ENCODE measurements at places on chromosomes 4 and X.

DNA sequence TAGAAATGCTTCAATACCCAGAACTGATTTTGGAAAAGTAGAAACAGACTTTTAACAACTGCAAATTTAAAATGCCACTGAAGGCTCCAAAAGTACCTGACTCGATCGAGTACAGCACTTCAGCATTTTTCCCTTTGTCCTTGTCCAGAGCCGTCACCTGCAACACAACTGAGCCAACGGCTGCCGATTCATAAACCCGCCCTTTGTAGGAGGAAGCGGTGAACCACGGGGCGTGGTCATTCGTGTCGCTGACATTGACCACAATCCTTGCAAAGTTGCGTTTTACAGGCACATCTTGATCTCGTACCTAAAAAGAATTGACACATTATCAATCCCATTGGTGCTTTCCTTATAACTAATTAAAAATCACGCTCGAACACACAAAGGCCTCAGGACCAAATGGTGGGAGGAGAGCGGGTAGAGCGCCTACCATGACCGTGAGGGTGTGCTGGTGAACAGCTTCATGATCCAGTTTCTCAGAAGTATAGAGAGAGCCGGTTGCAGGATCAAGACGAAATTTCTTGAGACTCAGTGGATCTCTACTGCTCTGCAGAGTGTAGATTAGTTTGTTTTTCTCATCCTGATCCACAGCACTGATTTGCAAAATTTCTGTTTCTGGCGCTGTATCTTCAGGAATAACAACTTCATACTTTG, 72.8 kb upstream of the MTNR1A start:
- peak; percentile 71 for DNase-seq

DNA sequence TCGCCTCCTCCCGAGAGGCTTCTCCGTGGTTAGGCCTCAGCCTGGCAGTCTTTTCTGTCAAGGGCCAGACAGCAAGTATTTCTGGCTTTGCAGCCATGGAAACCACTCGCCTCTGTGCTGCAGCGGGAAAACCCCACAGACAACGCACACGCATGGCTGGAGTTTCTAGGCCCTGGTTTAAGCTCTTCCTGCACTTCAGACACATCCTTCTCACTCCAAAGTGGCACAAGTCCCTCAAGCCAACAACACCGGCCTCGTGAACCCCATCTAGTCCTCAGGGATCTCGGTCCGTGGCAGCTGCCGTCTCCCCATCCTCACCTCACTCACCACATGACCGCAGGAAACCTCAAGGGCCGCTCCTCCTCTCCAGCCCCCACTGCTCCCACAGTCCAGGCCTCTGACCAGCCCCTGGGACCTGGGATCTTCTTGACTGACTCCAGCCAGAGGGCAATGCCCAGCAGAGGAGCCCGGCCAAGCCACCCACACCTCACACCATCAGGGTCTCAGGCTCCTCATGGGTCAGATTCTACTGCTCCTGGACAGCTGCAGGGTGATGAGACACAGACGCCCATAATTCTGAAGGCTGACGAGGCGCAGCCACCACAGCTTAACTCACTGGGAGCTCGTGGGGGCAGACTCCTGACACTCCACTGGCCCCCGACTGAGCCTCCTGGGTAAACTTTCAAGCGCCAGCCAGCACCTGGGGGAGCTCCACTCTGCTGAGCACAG, 21.7 kb downstream of the LETM1 start:
- no peak for DNase-seq

- no peak for DNase-seq
Observed at GRCh38 chr4:70902577-70903290, 565 bp downstream of the MOB1B start.

DNA sequence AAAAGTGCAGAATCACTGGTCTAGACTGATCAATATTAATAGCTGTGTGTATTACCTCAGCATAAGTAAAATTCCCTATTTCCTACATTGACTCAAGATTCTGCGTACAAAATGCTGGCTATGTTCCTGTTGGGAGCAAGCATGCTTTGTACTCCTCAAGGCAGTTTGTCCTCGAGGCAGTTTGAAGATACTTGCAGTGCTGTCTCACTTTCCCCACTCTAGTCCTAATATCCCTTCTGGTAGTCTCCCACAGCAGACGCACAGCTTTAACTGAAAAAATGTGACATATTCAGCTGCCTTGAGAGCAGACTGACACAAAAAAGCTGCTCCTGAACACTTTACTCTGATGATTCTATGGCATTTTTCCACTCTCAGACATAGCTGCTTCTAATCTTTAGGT, 12.9 kb upstream of the MAGEA10 start:
- no peak for DNase-seq

DNA sequence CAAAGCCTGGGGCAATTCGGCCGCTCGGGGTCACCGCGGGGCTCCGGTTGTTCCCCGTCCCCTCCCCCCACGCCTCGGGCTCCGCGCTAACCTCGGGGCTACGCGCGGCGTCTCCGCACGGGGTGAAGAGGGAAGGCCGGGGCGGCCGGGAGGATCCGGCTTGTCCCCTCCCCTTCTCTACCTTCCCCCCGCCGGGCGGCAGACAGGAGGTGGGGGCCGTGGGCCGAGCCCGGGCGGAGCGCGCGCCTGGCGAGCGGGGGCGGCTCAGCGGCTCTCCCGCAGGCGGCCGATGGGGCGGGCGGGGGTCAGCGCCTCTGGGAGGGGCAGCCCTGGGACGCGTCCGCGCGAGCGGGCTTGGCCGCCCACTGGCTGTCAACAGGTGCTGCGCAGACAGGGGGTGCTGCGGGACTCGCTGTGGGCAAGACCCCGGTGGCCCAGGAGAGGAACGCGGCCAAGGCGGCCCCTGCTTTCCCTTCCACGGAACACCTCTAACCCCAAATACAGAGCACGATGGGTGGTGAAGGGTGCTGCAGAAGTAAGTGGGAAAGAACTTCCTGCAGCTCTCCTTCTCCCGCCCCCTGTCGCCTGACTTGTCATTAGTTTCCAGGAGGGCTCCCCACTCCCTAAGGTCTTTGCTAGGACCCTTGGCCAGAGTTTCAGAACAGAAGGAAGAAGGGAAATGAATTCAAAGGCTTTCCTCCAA, at the start of gene PDGFC:
Gene PDGFC (minus strand): TSS at position 124 of the 703 bp plus-strand sequence. CDS start 896 bp downstream, outside the sequence.
- peak; percentile 38 for DNase-seq

DNA sequence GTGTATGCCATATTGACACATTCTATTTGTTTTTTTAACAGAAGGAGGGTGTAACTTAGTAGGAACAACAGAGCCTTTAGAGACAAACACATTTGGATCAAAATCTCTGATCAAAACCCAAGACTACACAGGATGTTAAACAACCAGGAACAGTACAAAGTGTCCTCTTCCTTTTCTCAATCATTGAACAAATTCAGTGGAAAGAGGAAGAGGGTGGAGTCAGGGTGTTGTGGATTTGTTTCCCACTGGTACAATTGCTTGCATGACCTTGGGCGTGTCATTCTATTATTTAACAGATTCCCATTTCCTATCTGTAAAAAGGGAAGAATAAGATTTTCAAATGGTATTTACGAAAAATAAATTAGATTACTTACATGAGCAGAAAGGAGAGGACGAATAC, 1162.8 kb upstream of the PRKX start:
- DNase-seq: no peak

DNA sequence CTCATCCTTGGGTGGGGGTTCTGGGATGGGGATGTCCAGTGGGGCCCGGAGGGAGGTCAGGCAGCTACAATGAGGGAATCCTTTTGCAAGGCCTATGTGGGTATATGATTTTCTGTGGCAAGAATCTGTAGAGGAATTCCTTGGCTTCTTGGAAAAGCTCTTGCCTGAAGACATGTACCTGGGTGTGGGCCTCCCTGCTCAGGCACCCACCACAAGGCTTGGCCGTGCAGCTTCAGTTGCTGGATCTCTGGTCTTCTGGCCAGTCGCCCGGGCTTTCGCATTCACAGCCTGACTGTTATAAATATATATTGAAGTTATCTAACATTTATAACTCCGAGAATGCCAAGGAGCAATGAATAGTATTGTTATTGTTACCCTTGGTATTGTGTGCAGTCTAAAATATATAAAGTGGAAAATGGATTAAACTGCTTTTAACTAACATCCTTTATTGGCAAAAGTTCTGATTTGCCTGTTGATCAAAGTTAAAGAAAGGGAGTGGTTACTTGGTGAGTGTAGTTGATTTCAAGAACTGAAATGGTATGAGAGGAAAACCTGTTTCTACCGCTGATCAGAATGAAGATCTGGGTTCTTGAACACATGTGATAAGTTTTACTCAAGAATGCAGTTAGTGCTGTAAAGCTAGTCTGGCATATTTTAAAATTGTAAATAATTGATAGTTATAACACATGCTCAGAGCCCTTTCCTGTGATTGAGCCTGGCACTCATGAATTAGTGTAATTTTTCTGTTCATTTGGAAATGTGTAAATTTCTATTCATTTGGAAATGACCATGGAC, 36.0 kb downstream of the PTTG2 start:
- no peak for DNase-seq

GRCh38 chr4:168648929-168649328, 152.1 kb downstream of the PALLD start:
- DNase-seq: no peak

- DNase-seq: no peak
Observed at GRCh38 chr4:47784222-47784621, 53.6 kb downstream of the CORIN start.

DNA sequence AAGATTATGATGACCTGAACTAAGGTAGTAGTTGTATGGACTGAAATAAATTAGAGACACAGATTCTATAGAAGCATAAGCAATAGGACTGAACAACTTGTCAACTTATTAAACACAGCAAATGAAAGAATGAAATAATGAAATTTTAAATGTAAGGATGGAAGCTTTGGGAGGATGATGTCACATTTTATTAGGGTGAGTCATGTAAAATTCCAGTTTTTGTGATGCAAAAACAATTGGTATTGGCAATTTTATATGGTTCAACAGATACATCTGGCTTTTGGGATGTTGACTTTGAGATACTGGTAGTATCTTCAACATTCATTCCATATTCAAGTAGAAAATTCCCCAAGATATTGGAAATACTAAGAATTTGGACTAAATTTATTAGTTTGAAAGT, 72.7 kb upstream of the IL15 start:
- no peak for DNase-seq

DNA sequence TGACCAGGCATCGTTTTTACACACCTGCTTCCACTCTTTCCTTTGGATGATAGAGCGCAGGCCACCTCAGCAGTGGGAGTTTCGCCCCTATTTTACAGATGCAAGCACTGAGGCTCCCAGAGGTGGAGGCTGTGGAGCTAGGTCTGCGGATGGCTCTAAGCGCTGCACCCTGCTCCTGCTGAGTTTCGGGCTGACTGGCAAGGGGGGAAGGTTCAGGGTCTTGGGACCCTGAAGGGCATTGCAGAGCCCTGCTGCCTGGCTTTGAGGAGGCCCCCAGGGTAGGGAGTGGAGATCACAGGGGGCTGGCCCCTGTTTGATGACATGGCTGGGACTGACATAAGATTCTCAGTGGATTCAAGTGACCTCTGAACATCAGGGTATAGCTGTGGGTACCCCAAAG, 62.8 kb upstream of the NKX1-1 start:
- no peak for DNase-seq

DNA sequence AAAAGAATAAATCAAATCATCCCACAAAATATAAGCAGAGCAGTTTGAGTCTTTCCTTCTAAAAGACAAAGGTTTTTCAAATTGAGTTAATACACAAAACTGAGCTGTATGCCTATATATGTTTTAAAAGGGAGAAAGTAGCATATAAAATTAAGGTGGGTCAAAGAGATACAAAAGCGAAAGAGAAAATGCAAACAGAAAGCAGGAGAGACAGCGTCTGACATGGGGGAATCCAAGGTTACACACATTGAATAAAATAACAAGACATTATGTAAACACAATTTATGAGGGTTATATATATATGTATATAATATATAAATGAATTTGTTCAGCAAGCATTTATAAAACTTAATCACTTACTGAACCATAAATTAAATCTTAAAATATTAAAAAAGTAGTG, 276.1 kb upstream of the LCORL start:
- DNase-seq: no peak

- no peak for DNase-seq
Observed at GRCh38 chrX:53442322-53442631, 8.1 kb upstream of the HSD17B10 start.

DNA sequence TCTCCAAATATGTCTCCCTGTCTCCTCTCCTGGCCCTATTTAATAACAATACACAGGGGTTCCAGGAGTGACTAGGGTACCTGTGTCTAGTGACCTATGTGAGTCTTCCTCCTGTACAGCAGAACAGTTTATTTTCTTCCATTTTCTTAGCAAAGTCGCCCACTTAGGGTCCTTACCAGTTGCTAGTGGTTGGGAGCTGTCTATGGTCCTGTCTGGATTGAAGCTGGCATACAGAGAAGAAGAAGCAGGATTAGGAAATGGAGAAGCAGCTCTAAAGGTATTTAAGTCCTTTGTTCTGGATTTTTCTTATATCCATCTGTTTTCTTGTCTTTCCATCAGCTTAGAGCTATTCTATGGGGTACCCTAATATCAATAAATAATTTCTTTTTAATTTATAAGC, 587.1 kb upstream of the CPEB2 start:
- peak; percentile 6 for DNase-seq

DNA sequence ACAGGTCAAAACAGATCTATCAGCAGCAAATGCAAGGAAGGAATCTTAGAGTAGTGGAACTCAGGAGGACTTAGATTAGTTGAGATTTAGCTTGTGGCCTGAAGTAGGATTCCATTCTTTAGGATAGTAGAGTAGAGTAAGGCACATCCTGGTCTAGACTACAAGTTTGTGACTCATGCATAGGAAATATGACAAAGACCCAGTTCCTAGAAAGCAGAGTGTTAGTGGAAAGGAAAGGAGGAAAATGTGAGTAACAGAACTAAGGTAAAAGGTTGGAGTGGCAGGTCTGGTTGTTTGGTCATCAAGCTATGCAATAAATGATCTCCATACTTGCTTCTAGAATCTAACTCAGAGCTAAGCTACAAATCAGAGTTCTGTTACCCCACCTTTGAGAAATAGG, 595.0 kb downstream of the ACTRT1 start:
- DNase-seq: no peak

GRCh38 chr4:140426610-140427105, 790 bp downstream of the CLGN start:
- no peak for DNase-seq

GRCh38 chrX:47831788-47832187, 4.9 kb upstream of the ZNF81 start:
- DNase-seq: peak; percentile 52

DNA sequence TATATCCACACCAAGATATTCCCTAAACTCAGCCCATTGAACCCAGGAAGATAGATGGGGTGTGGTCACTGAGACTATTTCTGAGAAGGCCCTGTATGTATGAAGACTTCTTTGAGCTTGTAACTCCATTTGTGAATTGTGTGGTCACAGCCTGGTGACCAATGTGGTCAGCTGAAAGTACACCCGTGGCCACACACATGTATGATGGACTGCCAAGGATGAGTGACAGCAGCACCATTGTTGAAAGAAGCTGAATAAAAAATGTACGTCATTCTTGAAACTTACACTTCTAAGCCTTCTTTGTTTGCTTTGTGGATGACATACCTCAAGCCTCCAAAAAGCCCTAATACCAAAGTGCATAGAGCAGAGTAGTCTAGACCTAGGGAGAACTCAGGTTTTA, 581.4 kb downstream of the RAB28 start:
- DNase-seq: no peak

- no peak for DNase-seq
Observed at GRCh38 chrX:41419082-41419481, 28.1 kb upstream of the NYX start.
